ENCODE measurements at places on chromosomes 12 and 14.

GRCh38 chr12:115158816-115159215 lies 474.8 kb upstream of the TBX3 start:
- no peak for DNase-seq

GRCh38 chr14:86787717-86788116 lies 1205.3 kb downstream of the GALC start:
- no peak for DNase-seq

DNA sequence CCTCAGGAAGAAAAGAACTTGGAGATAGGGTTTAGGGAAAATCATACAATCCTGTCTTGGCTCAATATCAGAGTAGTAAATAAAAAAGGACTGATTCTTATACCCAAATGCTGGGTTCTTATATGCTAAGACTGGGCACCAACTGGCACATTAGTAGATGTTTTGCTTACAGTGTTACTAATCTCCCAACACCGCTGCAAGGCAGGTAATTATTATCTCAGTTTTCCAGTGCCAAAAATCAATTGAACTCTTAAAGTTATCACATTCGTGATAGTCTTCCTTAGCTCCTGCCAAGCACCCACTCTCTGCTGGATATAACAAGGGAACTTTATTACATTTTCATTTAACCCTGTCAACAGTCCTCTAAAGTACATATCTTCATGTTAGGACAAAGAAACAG lies 25.0 kb upstream of the HIGD1C start:
- DNase-seq = no peak

- no peak for DNase-seq
These were observed 72.6 kb downstream of the NUAK1 start for GRCh38 chr12:106066051-106066705.

DNA sequence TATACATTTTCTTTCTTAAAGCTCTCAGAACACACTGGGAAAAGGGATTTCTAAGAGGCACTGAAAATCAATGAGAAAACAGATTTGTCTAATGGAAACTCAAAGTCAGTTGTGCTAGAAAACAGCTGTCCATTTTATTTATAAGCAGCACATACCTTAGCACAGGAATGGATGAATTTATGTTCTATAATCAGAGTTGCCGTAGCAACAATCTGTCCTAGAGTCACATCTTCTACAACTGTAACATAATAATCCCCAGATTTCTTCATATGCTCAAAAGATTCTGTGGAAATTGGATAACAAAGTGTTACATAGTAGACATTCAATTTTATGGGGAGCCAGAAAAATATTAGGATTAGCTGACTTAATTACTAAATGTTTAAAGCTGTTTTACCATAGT lies 9.8 kb downstream of the GNPNAT1 start:
- DNase-seq = no peak

DNA sequence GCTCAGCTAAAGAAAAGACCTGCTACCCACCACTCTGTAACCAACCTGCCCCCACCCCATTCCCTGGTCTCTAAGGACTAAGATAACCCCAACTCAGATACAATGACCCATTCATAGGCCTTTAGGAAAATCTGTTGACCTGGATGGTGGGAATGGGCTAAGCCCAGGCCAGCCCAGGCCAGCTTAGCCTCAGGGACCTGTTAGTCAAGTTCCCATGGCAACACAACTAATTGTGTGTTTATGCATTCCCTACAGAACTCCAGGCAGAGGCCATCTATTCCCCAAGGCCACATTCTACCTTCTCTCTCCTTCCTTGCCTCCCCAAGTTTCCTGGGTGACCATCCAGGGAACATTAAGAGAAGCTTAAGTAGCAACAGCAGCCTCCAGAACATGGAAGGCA lies 16.1 kb upstream of the KRT8 start:
- DNase-seq = no peak

DNA sequence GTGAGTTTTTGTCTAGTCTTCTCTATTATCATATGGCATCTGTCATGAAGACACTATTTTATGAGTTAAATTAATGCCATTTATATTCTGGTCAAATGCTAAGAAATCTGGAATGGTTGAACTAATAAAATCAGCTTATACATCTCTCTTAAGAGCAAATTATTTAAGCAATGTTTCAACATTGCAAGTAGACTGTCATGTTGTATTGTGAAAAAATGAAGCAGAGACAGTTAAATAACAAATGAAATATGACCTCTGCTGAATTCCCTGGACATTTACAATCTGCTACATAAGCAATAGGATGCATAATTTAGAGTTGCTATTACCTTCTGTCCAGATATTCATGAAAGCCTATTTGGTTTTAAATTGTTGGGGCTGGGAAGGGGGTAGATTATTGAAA lies 30.6 kb downstream of the NAV3 start:
- DNase-seq = no peak

- DNase-seq = no peak
These were observed 4.9 kb downstream of the PTGDR start for GRCh38 chr14:52272375-52272774.

- no peak for DNase-seq
These were observed 1.4 kb upstream of the SOX5 start for GRCh38 chr12:23950775-23951451.

DNA sequence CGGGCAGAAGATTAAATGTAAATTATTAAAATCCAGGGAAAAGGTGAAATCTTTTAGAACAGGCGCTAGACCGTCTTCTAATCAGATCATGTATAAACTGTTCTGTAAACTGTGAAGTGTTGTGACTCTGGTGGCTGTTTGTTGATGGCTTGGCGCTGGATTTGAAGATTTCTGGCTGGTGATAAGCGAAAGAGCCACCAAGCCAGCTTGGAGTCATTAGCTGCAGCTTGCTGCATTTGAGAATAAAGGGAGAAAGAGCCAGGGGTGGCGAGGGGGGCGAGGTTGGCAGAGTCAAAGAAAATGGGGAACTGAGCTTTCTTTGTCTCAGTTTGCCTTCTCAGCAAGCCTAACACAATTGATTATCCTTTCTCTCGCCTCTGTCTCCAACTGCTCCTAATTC lies 8.0 kb downstream of the SYNDIG1L start:
- no peak for DNase-seq
